Lung (tissue), 17 donors: ENCODE measurements at places on chromosomes 6 and 20.

GRCh38 chr6:135810486-135810885 lies 41.0 kb upstream of the PDE7B start:
- DNase-seq, result no peak

- DNase-seq, result no peak
Observed at GRCh38 chr20:51400051-51400926, 142.2 kb downstream of the NFATC2 start.

DNA sequence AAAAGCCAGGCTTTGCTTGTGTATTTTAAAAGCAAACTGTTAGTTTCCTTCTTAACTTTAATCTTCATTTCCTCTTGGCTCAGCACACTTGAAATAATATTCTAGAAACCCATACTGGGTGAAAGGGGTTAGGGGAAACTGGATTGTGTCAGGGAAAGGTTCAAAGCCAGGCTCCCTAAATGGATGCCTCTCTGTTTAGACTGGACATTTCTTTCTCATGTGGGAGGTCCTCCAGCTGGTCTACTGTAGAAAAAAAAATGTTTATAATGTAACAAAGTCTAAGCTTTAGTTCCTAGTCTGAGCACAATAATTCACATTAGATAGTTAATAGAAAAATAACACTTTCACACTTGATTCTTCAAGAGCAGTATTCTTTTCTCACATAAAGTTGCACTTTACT lies 89.0 kb upstream of the AKIRIN2 start:
- peak; percentile 83 for DNase-seq

- no peak for DNase-seq
Observed at GRCh38 chr6:1757131-1757530, 147.4 kb downstream of the FOXC1 start.

- DNase-seq, result no peak
Observed at GRCh38 chr20:60352017-60352416, 393.8 kb downstream of the CDH26 start.

DNA sequence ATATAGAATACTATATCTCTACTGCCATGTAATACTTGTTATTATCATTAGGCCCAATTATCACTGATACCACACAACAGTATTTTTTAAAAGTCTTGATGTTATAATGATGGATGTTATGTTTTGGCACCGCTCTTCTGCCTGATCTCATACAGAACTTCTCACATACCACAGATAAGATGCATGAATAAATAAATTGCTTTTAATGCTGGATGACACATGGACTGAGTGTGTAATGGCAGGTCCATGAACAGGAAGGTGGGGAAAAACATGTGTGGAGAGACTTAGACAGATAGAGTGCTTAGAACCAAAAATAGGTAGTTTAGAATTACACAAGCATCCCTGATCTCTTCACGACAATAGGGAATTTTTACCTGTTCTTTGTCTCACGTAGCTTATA lies 258.4 kb upstream of the MARCKS start:
- DNase-seq, result no peak

- no peak for DNase-seq
Observed at GRCh38 chr20:58011106-58011946, 217.1 kb downstream of the ANKRD60 start.

- DNase-seq, result peak; percentile 59
Observed at GRCh38 chr6:36659271-36659670, 19.2 kb upstream of the CDKN1A start.

- no peak for DNase-seq
Observed at GRCh38 chr6:108097882-108098281, 23.3 kb upstream of the OSTM1 start.

DNA sequence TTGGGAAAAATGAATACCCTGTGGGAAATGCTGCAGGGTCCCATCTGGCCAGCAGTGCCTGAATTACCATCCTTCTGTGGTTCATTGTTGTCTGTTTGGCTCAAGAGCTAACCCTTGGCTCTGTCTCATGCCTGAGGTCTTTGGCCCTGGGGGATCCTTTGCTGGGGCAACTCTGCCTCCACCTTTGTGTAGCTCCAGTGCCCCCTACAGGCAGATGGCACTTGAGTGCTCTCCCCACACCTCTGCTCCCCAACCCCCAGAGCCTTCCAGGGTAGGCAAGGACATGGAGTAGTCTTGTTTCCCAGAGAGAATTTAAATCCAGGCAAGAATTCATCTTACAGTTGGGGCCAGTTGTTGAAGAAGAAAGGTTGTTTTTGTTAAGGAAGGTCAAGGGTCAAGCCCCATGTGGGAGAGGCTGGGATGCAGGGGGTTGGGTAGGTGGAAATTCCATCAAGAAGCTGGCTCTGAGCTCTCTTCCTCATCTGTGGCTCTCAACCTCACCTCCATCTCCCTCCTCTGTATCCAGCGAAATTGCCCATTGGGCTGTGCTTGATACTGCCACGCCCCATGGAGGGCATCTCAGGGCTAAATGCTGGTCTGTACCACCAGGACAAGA lies 44.2 kb downstream of the ZNF831 start:
- peak; percentile 25 for DNase-seq
